OCI-M1 (cell line): ENCODE measurements at places on chromosomes 13 and 19.

- peak; percentile 95 for DNase-seq
Observed at GRCh38 chr19:37779127-37780005, at the start of gene ZNF573. TSS of gene ZNF573 (minus strand) at chr19:37779586. CDS start at chr19:37773729, 5,857 bp downstream.

DNA sequence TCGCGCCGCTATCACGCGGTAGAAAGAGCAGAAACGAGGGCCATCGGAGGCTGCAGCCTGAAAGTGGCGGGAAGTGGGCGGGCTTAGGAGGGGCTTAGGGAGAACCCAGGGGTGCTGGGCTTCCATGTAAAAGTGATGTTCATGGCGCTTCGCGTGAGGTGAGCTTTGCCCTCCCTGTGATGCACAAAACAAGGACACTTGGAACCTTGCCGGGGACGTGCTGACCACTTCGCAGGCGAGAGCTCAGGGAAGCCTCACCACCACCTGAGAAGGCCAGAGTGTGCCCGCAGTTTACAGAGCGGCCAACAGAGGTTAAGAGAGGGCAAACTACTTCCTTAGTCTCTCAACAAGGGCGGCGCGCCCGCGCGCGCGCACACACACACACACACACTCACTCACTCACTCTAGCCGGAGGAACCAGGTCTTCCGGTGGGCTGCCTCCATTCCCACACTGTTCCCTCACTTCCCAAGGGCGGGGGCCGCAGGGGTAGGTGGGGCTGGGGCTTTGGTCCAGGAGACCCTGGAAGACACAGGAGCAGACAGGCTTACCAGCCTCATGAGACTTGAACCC lies 651 bp downstream of the GAPDHS start:
- no peak for DNase-seq

DNA sequence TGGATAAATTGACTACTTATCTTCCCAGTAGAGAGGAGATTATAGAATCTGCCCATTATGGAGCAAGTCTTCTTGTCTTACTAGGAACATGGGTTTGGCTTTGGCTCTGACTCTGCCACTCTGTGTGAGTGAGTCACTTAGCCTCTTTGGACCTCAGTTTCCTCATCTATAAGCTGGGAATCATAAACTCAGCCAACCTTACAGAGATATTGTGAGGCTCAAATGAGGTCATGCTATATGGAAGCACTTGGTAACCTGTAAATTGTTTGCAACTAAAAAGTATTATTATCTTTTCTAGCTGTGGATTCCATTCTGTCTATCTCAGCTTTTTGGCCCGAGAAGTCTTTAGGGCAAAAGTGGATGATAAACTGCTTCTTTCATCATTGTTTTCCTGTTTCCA lies 186.8 kb upstream of the TSC22D1 start:
- no peak for DNase-seq

- peak; percentile 91 for DNase-seq
Observed at GRCh38 chr13:60220072-60220471, 56.3 kb upstream of the DIAPH3 start.

DNA sequence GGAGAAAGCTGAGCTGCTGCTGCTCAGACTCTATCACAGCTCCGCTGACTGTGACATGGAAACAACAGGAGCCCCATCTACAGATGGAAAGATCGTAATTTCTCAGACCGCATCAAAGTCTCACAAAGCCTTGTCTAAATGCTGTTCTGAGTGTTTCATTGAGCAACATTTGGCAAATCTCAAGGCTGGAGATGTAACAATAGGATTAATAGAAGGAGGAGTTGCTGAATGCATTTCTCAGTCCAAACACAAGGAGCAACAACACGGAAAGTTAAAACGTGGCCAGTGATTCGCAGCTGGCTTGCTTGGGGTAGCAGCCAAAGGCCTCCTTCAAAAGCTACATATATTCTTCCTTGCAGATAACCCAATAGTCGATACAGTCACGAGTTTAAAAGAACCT lies 55.7 kb downstream of the MRPL57 start:
- DNase-seq: no peak

- DNase-seq: peak; percentile 38
Observed at GRCh38 chr13:49026851-49027250, 51.1 kb downstream of the FNDC3A start.

DNA sequence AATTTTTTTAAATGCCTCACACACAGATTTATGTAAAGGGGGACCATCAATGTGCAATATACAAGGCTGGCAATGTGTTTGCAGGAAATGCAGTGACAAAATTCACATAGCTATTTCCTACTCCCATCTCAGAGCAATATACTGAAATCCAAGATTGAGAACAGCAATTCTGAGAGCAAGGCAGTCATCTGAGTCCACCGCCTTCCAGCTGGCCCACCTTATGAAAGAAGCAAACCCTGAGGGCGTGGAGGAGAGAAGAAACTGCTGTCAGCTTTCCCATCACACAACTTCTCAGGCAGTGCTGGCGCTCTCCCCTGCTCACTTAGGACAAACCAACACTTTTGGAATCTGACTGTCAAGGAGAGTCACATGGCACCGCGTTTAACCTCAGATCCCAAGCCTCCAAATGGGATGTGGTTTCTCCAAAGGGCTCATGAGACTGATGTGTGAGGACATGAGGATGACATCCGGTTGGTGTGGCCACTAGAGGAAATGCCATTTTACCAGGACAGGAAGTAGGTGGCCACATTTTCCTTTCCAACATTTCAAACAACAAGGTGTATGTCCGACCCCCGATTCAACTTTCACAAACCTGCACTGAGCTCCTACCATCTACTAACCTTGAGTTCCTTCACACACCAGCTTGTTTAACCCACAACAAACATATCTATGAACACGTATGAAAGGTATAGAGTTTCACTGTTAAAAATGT lies 3.7 kb upstream of the DOCK9 start:
- DNase-seq: no peak

DNA sequence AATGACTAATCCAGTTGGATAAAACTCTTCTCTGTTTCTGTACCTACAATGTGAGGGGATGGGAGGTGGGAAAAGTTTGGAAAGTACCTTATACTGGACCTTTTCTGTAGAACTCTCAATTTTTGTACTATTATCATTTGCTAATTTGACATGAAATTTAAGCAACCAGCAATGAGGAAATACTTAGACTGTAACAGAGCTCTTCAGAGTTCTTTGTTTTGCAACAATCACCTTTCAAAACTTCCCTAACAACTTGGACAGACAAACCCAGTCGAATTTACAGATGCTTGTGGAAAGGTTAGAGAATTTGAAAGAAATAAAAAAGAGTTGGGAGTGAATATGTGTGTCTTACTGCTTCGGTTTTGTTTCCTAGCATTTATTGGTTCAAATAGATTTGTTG lies 16.8 kb downstream of the KBTBD7 start:
- no peak for DNase-seq

GRCh38 chr19:51513968-51514367 lies 12.4 kb upstream of the SIGLEC12 start:
- DNase-seq: no peak

- DNase-seq: no peak
Observed at GRCh38 chr13:30153545-30154426, 153.6 kb downstream of the KATNAL1 start.

DNA sequence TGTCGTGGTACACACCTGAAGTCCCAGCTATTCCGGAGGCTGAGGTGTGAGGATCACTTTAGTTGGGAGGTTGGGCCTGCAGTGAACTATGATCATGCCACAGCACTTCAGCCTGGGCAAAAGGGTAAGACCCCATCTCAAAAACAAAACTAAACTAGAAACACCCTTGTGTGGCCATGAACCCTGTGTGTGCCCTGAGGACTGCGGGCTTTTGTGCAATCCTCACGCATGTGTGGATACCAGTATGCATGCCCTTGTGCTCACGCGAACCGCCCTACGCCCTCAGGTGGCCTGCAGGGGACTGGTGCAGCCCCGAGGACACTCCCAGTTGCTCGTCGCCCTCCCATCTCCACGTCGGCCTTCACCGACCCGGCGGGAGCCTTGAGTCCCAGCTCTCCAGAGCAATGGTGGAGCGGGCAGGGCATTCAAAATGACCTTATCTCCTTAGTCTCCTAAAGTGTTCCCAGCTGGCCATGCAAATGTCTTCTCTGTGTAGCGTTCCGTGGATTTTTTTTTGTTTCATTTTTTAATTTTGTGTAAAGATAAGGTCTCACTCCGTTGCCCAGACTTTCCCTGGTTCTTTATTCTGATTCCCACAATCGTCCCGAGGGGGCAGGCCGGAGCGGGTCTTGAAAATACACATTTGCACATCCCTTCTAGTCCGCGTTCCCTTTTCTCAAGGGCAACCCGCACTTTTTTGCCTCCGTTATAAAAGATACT lies 868 bp upstream of the EGLN2 start:
- DNase-seq: peak; percentile 96

GRCh38 chr13:93786846-93787489 lies 560.4 kb downstream of the GPC6 start:
- no peak for DNase-seq

DNA sequence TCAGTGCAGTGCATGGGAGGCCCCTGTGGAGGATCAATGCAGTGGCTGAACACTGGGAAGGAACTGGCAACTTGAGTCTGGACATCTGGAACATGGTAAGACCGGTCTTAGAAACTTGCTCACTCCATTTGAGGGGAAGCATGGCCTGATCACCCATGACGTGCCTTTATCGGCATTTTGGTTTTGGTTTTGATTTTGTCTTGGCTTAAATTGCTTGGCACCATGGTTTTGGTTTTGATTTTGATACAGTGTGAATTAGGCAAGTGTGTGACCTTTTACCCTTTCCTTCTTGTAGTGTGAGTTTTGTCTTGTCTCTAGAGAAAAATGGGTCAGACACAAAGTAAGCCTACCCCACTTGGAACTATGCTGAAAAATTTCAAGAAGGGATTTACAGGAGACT lies 77.3 kb downstream of the ZNF486 start:
- DNase-seq: peak; percentile 46

- DNase-seq: peak; percentile 46
Observed at GRCh38 chr19:4547303-4548237, 7.7 kb upstream of the LRG1 start.

DNA sequence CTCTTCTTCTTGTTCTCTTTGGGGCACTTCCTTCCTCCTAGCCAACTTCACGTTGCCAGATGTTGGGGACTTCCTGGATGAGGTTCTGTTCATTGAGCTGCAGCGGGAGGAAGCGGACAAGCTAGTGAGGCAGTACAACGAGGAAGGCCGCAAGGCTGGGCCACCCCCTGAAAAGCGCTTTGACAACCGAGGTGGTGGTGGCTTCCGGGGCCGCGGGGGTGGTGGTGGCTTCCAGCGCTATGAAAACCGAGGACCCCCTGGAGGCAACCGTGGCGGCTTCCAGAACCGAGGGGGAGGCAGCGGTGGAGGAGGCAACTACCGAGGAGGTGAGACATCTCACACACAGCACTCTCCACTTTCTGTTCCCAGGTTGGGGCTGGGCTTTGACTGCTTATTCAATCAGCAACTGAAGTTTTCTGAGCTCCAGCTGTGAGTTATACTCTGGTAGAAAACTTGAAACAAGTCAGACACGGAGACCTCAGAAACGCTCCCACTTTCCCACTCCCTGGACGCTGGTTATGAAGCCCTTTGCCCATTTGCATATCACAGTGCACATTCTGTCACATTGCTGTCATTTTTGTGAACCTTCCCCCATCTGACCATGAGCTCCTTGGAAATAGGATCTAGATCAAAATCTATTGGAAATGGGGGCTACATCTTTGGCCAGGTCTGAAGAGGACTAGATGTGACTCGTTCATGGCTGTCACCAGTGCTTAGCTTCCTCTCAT lies 7.2 kb upstream of the CCDC97 start:
- DNase-seq: no peak

- no peak for DNase-seq
Observed at GRCh38 chr13:59643906-59644626, 519.7 kb downstream of the DIAPH3 start.

GRCh38 chr13:31742097-31742734 lies 2.9 kb downstream of the RXFP2 start:
- peak; percentile 77 for DNase-seq

DNA sequence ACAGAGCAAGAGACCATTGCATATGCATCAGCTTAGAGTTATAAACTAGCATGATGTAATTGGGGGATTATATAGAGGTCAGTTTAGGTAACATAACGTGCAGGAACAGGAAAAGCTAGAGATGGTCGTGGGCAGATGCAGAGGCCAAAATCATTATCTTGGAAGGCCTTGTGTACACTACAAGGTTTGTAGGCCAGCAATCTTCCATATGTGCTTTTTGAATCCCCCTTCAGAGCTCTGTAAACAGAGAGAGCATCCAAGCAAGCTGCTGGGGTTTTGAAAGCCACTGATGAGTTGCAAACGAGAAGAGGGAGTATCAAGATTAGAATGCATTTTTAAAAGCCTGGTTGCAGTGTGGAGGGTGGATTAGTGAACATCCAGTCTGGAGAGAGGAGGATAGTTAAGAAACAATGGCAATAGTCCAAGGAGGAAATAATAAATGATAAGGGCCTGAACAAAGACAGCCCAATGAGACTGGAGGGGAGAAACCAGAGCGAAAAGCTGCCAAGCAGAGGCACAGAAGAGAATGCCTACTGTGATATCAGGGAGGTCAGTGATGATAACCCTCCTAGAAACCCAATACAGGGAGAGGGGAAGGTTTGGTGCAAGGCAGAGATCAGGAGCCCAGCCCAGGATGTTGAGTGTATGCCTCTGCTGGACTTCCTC lies 109.6 kb downstream of the ZAR1L start:
- DNase-seq: peak; percentile 33

- DNase-seq: no peak
Observed at GRCh38 chr13:57633141-57633949, 1.8 kb downstream of the PCDH17 start.

- peak; percentile 25 for DNase-seq
Observed at GRCh38 chr13:90055121-90055520, 1292.4 kb upstream of the MIR17HG start.

GRCh38 chr13:38419312-38419873 lies 69.7 kb downstream of the UFM1 start:
- peak; percentile 46 for DNase-seq

DNA sequence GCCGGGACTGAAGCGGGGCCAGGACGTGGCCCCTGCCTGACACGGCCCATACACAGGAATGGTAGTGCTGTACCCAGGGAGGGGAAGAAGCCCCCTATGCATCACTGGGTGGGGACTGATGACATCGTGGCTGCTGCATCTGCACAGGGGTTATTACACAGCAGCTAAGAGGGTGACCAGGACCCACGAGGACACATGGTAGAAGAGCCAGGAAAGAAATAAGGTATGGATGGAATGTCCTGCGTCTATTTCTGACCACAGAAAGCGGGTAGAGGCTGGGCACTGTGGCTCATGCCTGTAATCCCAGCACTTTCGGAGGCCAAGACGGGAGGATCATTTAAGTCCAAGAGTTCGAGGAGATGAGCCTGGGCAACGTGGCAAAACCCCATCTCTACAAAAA lies 24.1 kb downstream of the DCAF15 start:
- no peak for DNase-seq

DNA sequence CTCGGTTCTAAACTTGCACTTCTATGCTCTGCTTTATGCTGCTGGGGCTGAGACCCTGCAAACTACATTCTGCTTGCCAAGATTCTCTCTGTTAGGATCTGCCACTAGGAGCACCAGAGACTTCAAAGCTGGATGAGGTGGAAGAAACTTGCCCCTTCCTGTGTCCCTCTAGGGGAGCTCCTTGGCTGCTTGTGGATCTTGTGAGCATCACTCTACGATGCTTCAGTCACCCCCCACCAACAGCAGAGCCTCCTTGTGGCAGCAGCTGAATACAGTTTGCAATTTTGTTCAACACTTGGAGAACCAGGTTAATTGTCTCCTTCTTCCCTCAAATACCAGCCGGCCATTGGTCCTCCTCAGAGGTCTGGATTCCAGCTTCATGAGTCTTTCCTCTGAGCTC lies 310.6 kb downstream of the FGF14 start:
- peak; percentile 5 for DNase-seq

GRCh38 chr19:38049105-38049649 lies 142.2 kb downstream of the SIPA1L3 start:
- DNase-seq: no peak
